ENCODE measurements at places on chromosomes 11 and 22. TPM values are rescaled to one million over a fixed set of nuclear protein-coding genes. Genes with fewer than 3 reads are reported as not detected.

GRCh38 chr22:46008291-46008690, 31.3 kb upstream of the WNT7B start:
- no peak for DNase-seq

DNA sequence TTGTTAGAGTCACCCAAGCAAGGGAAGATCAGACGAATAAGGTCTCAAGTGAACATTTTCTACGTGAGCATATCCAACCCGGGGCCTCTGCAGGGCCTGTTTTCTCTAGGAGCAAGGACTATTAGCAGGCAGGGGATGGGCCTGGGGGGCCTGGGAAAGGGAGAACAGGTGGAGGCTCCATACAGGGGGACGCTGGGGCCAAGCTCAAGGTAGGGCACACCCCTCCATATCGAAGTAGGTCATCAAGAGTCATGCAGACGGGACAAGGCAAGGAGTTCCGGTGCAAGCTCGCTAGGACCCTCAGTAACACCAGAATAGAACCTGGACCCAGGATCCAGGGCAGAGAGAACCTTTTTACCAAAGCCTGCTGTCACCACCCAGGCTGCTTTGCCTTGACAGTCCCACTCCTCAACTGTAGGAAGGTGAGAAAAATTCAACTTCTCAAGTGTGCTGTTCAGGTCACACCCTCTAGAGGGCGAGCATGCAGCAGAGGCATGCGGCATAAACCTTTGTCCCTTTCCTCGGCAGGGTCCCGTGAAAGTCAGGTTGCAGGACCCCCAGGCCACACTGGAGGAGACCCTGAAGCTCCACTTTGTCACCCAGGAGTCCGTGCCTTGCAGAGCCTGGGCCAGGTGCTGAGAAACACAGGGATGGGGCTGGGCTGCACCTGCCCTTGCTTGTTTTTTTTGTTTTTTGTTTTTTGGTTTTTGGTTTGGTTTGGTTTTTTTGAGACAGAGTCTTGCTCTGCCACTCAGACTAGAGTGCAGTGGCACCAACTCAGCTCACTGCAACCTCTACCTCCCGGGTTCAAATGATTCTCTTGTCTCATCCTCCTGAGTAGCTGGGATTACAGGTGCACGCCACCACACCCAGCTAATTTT, 8.6 kb upstream of the APOBEC3B start:
- DNase-seq: no peak

The SOX6 gene
- polyA plus RNA-seq: 13.4 TPM

GRCh38 chr11:12784445-12784844, 110.2 kb downstream of the TEAD1 start:
- no peak for DNase-seq

The OR4A5 gene
- polyA plus RNA-seq: not detected

The P2RY6 gene
- polyA plus RNA-seq: 3.1 TPM

DNA sequence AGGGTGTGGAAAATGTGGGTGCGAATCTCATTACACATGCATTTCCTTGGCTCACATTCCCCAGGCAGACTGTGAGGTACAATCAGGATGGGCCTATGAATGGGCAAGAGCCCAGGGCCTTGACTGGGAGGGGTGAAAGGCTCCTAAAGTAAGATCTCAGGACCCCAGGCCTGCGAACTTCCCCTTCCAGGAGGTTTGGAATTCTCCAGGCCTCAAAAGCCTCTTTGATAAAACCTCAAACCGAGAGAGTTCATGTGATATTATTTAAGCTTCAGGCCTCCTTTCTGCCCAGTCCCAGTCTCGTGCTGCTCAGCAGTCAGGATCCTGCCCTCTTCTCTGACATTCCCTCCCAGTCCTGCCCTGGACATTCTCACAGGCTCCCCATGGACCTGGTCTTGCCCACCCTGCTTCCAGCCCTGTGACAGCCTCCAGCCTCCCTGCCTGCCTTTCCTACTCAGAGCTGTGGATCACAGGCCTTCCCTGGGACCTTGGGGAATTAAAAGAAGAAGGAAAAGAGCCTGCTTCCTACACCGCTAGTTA, 37.3 kb upstream of the TEAD1 start:
- no peak for DNase-seq

The PSMC3 gene
- polyA plus RNA-seq: 112 TPM

DNA sequence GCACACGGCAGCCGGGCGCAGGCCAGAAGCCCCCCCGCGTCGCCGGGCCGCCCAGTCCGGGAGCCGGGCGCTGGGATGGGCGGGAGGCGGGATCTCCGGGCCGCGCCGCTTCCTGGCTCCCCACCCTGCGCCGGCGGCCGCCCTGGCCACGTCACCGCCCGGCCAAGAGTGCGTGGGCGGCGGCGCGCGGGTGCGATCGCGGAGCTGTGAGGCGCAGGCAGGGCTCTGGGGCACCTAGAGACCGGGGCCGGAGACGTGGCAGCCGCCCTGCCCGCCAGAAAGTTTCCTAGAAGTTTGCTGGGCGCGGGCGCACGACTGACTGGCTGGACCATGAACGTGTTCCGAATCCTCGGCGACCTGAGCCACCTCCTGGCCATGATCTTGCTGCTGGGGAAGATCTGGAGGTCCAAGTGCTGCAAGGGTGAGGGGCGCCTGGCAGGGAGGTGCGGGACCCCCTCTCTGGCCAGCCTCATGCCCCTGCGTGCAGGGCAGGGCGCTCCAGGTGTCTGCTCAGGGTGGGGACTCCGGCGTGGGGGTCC, at the start of gene KDELR3:
TSS of gene KDELR3 (plus strand) at position 193 of the 539 bp plus-strand sequence. CDS start at position 331, 138 bp downstream.
- peak; percentile 89 for DNase-seq

DNA sequence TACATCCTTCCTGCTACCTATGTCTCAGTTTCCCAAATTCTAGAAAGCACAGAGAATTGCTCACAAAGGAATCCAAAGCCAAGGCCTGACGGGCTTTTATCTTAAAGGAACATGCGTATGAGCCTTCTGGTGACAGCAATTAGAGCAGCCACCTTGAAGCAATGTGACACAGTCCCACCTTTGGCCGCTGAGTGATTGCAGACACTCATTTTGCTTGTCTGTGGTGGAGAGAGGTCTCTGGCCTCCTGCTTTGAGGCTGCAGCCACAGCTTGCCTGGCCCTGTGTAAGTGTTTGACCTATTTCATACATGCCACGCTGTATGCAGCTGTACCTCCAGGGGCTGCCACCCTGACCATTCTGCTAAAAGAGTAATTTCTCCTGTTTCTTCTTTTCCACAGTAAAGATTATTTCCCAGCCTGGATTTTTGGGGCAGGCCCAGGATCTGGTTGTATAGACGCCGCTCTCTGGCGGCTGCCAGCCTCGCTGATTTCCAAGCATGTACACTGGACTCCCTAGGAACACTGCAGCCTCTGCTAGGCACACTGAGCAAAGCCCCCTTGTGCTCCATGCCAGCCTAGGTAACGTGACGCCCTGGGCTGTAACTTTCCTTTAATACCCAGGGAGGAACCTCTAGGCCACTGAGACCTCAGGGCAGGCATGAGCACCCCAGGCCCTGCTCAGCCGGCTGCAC, 1.1 kb upstream of the TMA7B start:
- DNase-seq: no peak

DNA sequence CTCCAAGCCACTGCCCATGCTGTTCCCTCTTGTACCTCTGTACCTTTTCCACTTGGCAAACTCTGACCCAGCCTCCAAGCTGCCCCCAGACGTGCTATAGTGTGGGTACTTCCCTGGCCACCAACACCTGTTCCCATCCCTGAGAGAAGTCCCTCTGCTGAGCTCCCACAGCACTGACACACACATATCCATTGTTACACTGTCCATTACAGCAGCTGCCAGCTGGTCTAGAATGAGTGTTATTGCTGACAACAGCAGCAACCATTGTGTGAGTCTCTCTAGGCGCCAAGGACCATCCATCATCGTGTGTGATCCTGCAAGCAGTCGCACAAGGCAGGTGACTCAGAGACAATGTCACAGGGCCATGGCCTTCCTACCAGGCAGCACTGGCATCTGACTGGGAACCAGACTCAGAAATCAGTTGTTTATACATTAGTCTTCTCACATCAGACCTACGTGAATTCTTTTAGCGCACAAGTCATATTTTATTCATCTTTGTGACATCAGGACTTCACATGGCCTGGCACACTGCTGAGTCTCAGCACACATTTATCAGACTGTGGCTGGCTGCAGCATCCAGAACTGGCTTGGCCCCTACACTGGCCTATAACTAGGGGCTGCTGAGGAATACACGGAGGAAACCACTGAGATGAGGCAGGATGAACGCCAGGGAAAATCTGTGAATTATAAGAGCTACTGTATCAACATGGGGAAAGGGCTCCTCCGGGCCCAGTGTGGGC, 56.4 kb downstream of the SGSM3 start:
- DNase-seq: peak; percentile 57

The DSCAML1 gene
- 1.3 TPM for polyA plus RNA-seq

DNA sequence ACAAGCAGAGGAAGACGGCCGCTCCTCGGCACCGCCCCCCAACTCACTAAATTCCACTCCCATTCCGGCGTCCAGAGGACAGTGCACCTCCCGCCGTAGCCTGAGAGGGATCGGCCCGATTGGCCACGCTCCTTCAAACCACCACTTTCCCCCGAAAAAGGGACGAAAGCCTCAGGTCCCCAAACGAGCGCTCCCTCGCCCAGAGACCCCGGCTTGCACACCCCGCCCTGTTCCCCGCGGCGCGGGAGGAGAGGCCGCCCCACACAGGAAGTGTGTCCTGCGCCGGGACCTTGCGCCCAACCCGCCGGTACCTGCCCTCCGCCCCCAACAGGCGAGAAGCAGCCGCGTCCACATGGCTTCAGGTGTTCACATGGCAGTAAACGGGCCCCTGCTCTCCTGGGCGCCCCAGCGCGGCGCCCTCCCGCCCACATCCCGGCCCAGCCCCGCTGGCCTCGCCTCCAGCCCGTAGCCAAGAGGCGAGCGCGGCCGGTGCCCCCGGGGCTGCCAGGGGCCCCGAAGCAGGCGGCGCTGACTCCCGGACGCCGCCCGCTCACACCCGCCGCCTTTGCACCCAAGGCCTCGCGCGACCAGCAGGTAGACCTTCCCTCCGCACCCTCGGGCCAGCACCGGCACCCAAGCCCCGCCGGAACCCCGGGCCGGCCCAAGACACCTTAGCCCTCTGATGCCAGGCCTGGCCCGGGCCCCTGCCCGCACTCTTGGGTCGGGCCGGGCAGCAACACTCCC, 849 bp downstream of the TCF20 start:
- DNase-seq: no peak

The OR51B2 gene
- polyA plus RNA-seq: not detected

DNA sequence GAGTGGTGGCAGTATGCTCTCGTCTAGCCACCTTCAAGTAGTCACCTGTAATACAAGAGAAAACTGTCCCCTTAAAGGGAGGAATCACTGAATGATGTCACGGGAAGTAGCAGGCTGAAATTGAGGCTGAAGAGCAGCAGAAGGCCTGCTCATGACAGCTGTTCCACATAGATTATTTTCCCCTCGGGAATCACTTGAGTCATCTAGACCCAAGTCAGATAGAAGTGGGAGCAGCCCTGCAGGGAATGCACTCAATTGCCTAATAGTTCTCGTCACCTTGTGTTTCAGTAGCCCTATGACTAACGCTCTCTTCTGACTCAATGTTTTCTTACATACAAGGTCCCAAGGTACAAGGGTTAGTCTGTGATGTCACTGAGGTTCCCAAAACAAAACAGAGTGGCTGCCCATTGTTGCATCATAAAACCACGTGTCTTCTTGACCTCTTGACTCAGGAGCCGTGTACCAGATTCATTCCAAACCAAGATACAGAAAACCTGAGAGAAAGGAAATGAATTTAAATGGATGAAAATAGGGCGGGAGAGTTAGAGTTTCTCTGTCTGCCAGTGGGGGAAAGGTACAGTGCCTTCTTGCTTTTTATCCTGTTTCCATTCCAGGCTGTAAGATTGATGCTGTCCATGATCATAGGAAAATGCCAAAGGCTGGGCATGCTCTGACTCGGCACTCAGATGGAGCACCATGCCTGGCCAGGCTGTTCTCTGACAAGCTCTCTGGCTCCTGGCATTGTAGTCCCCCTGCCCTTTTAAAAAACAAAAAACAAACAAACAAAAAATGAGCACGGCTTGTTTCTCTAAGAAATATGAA, 21.6 kb upstream of the C11orf96 start:
- DNase-seq: peak; percentile 96

DNA sequence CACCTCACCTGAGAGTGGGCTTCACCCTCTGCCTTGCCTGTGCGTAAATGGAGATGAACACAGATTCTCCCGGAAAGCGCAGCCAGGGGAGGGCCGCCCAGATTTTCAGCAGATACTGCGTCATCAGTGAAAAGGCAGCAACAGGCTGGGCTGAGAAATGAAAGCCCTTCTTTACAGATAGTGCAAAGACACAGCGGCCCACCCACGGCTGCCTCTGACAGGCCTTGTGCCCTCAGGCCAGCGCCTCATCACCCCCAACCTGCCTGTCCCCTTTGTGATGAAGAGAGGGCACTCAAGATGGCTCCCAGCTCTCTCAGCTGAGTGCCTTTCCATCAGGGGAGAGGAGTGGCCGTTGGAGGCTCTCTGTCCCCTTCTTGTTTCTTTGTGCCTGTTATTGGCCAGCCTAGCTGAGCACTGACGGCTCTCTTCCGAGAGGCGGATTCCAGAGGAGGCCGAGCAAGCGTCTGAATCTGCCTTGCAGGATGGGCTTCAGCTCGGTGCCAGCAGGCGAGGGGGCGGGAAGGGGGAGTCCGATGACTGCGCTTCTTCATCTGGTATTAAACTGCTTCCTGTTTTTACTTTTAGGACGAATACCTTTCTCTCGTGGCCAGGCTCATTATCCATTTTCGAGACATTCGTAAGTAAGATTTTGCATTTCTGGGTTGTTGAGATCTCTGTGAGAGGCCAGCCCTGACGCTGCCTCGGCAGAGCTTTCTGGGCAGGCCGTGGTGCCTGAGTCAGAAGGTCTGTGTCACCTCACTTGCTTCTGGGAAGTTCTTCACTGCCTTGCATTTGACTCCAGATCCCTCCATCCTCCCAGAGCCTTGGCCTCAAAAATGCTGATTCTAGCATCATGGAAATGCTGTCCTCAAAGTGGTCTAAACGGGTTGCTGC, 43.7 kb downstream of the MED15 start:
- no peak for DNase-seq

- no peak for DNase-seq
These were observed 327 bp upstream of the MED17 start for GRCh38 chr11:93783765-93784144.

All from muscle of back (tissue), 13 donors.